Astrocyte (in vitro differentiated cells and primary cell): ENCODE measurements at places on chromosomes 16 and 17. TPM values are rescaled to one million over a fixed set of nuclear protein-coding genes. Genes with fewer than 3 reads are reported as not detected.
A peak's percentile ranks its signal among the peaks of the same experiment; 100 is the strongest.

JUP gene
- total RNA-seq: 236 TPM in 2 replicates

TBC1D3K gene
- total RNA-seq: not detected in 2 replicates

OTOP3 gene
- total RNA-seq: not detected in 2 replicates

PRAC2 gene
- not detected in 2 replicates for total RNA-seq

MVP gene
- 38.7 and 40.1 TPM in 2 replicates for total RNA-seq

SPAG5 gene
- 7.0 and 8.7 TPM in 2 replicates for total RNA-seq

PPP1R1B gene
- total RNA-seq: 0.26 and 0.39 TPM in 2 replicates

FAM171A2 gene
- total RNA-seq: 18.2 and 22.8 TPM in 2 replicates

DNA sequence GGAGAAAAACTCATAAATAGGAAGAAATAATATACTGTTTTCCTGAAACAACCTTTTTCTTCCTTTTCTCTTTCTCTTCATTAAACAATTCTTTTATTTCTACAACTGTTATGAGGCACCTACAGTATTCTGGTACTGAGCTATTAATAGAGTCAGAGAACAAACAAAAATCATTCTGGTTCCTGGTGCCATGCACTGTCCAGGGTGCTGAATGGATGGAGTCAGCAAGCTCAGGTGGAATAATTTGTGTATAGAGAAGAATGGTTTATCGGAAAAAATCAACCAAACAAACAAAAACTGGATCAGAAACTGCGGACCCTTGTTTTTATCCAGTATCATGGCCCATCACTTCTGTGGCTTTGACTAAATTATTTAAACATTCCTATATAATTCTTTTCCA, 430.3 kb upstream of the GOT2 start:
- DNase-seq: peak; percentile 1

DNA sequence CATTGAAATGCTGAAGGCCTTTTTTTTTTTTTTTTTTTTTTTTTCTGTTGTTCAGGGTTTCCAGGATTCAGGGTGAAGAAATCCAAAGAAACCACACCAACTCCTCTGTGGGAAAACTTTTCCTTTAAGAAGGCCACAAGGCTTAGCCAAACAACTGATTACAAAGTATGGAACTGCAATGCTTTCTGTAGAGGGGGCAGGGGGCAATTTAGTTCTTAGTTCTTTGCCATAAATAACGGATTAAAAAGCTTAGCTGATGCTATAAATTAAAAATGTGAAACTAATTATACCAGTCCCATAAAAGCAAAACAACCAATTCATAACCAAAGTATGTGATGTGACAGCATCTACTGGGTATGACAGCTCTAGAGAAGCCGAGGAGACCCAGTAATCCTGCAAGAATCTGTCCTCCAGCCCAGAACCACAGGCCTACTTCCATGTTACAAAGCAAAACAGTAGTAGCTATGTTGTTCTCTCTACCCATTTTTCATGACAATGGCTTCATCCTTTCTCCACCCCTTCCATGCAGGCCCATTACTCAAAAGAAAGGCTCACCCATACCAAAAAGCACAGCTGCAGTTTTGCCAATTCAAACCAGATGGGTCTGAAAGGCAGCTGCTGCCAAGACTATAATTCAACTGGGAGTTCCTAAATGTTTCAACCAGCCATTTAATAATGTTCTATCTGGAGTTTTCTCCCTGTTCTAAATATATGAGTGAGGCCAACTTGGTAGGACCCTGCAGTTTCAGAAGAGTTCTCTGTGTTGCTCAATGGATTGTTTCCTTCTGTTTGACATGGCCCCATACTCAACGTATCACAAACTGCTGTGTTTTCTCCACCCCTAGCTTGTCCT, 167.1 kb upstream of the ZFHX3 start:
- peak; percentile 98 for DNase-seq

GRCh38 chr16:17491140-17491662, 20.4 kb upstream of the XYLT1 start:
- no peak for DNase-seq

DNA sequence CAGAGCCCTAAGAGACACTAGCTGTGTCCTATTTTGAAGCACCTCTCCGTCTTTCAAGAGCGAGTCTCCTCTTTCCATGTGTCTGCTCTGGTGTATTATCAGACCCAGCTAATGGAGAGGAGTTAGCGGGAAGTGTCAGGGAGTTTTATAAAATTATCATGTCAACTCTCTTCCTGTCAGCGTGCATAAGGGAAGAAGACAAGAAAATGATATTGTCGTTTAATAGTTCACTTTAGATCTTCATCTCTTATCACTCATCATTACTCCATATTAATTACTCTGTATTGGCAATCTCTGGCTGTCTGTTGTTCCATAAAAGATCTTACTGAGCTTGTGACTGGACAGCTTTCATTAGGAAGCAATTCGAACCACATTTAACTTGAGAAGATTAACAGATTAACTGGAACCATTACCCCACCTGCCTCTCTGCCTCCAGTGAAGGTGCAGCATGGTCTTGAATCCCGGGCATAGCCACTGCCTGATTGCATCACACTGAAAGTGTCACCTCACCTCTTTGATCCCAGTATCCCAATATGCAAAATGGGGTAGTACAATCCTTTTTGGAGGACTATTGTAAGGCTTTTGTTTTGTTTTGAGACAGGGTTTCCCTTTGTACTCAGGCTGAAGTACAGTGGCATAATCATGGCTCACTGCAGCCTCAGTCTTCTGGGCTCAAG, 121.1 kb downstream of the TMEM114 start:
- no peak for DNase-seq

DNA sequence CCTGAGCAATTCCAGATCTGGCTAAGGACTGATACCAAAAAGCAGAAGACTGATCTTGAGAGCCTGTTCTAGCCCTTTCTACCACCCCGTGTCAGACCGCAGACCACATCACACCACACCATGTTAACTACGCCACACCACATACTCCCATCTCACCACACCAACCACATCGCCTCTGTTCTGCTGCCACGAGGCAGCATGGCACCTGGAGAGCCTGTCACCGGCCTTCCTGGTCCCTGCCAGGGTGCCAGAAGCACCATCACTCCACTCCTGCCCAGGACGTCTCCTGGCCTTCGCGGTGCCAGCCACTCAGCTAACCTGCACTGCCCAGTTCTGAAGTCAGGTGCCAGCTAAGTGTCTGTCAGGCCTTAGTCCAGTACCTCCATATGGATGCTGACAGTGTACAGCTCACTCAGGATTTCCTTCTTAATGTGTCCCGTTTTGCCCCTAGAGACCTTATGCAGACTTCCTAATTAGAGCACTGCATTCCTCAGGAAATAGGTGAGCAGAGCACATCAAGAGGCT, 37.2 kb upstream of the BCAR1 start:
- DNase-seq: no peak

DNA sequence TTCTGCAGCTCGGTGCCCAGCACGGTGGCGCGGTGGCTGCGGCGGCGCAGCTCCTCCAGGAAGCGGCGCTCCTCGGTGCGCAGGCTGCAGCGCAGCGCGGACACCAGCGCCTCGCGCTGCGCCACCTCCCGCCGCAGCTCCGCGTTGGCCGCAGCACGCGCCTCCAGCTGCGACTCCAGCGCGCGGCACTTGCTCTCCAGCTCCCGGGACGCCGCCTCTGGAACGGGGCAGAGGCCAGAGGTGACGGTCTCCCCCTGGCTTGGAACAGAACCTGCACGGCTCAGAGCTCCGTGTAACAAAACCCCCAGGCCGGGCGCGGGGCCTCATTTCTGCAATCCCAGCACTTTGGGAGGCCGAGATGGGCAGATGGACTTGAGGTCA, 13.2 kb upstream of the CLUH start:
- peak; percentile 13 for DNase-seq

DNA sequence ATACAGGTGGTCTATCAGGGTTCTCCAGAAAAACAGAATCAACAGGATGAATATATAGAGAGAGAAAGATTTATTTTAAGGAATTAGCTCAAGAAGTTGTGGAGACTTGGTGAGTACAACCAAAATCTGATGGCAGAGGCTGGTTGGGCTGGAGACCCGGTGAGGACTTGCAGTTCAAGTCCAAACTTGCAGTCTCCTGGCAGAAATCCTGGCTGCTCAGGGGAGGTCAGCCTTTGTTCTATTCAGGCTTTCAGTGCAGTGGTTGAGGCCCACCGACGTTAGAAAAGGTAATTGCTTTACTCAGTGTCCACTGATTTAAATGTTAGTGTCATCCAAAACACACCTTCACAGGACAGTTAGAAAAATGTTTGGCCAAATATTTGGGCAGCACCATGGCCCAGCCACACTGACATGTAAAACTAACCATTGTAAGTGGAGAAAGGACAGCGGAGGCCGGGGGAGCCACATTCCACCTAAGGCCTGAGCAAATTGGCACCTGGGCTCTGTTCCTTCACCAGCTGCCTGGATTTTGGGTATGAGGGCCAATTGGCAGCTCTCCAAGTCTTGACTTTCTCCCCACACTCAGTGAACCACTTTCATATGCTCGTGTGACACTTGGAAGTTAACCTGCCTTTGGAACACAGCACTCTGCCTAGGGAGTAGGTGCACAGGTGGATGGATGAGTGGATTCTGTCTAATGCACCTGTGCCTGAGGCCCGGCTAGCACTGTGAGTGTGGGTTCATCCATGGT, 54.7 kb downstream of the CACNG5 start:
- DNase-seq: no peak

DNA sequence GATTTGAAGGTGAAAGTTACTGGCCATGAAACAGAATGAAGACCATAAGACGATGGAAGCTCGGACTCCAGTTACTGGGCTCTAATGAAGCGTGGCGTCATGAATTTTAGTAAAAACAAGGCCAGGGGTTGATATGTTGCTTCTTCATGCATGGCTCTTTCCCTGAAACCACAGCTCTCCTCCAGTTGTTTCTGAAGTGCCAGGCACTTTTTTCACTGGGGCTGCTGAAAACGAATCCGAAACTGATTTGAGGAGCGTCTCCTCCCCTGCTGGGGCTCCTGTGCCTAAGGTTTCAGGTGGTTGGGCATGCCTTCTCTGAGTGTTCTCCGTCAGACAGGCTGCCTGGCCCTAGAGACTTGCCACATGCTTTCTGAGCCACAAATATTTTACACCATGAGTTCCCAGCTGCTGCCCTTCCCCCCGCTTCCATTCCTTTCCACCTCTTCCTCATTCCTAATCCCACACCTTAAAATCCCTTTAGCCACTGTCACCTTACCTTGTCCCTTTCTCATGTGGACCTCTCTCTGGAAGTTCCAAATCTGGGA, 3.7 kb upstream of the MYL4 start:
- peak; percentile 86 for DNase-seq

DNA sequence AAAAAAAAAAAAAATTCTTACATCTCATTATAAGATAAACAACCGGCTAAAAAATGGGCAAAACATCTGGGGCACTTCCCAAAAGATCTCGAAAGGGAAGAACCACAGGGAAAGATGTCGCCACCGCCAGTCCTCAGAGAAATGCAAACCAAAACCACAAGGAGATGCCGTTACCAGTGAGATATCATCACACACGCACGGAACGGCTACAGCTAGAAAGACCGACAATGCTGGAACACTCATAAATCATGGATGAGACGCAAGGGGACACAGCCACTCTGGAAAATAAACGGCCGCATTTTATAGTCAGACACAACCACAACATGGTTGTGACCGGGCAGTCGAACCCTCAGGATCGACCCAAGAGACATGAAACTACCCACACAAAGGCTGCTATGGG, 24.5 kb downstream of the WDR45B start:
- no peak for DNase-seq

DNA sequence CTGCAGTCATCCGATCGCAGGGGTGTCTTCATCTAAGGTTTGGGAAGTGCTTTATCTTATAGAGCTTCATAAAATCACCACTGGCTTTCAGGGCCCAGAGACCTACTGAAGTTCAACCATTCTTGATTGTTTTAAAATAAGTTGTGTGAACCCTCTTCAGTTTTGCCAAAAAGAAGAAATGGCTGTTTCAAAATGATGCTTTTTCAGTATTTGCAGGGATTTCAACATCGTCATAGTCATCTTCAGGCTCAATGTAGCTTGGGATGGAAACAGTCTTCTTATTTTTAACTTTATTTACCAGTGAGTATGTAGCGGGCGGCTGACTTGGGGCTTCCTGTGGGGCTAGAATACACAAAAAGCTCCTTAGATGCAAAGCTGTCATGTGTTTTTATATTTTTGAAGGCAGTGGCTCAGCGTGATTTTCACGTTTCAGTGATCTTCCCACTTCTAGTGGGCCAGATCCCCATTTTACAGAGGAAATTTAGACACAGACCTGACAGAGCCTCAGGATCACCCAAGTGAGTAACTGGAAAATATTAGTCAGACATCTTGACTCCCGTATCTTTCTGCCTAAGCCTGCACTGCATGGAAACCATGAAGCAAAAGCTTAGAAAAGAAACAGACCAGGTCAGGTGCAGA, 19.1 kb upstream of the ZNF594 start:
- no peak for DNase-seq

GRCh38 chr17:66355510-66355909, 53.1 kb downstream of the PRKCA start:
- DNase-seq: no peak

- DNase-seq: no peak
Measured at GRCh38 chr17:76670020-76670717, 26.6 kb upstream of the ST6GALNAC1 start.

- peak; percentile 40 for DNase-seq
Measured at GRCh38 chr17:78272181-78272913, 40.9 kb downstream of the TMEM235 start.

DNA sequence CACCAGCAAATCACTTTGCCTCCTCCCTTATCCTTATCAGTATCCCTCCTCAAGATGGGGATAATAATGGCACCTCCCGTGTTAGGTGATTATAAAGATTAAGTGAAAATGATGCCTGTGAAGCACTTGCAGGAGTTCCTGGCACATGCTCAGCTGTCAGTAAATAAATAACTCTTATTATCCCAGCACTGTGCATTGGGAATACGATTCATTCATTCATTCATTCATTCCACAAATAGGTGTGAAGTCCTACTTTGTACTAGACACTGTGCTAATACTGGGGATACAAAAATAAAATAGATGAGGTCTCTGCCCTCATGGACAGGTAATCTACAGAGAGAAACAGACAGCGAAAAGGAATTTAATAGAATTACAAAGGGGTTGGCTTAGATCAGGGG, 2.0 kb downstream of the XYLT2 start:
- DNase-seq: no peak

- no peak for DNase-seq
Measured at GRCh38 chr16:50634947-50635346, 46.2 kb downstream of the SNX20 start.

DNA sequence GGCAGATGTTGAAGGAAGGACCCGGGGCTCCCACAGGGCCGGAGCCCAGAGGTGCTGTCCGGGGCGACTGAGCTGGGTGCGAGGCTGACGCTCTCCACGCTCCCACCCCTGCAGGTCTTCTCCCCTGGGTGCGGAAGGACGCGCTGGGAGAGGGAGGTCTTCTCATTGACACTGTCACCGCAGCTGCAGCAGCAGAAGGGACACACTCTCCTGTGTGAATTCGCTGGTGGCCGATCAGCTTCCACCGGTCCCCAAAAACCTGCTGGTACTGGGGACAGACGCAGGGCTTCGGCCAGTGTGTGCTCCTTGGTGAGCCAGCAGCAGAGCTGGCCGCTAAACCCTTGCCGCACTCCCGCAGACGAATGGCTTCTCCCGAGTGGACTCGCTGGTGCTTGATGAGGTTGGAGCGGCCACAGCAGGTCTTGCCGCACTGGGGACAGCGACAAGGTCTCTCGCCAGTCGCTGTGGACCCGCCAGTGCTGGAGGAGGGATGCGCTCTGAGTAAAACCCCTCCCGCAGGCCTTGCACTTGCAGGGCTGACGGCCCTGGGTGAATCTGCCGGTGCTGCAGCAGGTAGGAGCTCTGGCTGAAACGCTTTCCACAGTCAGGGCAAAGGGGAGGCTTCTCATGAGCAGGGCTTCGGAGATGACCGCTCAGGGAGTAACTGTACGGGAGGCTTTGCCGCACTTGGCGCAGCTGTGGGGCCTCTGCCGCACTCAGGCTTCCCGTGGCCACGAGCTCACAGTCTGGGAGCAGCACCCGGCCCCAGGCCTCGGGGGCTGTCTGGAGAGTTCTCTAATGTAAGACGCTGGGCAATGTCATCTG, 6.2 kb downstream of the ZNF843 start:
- DNase-seq: no peak

- peak; percentile 68 for DNase-seq
Measured at GRCh38 chr16:50096791-50097190, 31.0 kb downstream of the HEATR3 start.
